ENCODE measurements at places on chromosomes 6 and 20.

DNA sequence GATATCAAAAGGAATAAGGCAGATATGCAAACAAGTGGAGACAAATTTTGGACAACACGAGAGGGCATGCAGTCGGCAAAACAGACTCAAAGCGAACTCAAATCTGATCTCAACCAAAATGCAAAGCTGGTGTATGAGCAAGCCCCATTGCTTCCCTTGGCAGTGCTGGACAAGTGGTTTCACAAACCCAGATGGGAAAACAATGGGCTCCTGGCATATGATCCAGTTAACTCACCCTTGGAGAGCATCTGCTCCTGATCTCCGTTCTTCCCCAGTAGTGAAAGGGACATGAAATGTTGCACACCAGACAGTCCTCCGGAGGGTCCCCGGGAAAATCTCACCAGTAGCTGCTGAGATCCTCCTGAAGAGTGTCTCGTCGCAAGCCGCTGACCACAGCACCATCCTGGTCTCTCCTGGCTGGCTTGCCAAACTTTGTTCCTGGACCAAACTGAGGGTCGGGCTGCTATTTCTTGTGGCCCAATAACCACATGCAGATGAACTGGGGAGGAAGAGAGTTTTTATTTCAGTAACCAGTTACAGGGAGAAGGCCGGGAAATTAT lies 84.3 kb upstream of the THBS2 start:
- peak; percentile 16 for DNase-seq

DNA sequence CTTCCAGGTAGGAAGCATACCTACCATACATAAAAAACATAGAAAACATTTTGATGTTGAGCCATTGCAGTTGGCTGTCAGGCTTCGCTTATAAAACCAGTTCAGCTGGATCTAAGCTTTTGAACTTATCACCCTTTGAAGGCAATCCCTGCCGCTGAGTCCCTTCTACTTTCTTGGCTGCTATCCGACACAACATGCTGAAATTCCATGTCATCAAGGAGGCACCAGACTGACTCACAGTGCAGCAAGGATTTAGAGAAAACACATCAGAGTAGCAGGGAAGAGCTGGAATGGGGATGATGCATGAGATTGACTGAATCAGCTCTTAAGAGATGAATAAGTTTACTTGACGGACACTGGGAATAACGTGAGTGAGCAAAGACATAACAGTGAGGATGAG lies 135.0 kb upstream of the MAN1A1 start:
- DNase-seq = no peak

DNA sequence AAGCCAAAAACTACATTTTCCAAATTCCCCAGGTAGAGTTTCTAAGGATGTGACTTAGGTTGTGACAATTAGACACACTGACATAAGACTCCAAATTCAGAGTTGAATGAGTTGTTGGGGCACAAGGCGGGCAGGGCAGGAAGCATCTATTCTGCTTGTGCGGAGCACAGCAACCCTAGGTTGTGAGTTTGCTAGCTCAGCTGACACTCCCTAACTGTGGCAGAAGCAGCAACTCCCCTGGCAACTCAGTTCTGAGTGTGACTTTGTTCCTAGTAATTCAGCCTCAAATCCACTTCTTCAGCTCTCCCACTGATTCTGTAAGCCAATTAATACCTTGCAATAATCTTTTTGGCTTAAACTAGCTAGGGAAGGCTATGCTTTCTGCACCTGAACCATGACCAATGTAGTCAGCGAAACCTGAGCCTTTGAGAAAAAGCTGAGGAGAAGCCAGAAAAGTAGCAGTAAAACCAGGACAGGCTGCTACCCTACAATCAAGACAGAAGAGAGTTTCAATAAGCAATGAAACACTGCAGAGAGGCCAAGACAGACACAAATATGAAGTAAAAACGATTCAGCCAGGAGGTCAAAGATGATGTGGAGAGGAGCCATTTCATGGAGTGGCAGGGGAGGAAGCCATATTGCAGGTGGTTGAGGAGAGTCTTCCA lies 30.0 kb upstream of the PAQR8 start:
- no peak for DNase-seq

DNA sequence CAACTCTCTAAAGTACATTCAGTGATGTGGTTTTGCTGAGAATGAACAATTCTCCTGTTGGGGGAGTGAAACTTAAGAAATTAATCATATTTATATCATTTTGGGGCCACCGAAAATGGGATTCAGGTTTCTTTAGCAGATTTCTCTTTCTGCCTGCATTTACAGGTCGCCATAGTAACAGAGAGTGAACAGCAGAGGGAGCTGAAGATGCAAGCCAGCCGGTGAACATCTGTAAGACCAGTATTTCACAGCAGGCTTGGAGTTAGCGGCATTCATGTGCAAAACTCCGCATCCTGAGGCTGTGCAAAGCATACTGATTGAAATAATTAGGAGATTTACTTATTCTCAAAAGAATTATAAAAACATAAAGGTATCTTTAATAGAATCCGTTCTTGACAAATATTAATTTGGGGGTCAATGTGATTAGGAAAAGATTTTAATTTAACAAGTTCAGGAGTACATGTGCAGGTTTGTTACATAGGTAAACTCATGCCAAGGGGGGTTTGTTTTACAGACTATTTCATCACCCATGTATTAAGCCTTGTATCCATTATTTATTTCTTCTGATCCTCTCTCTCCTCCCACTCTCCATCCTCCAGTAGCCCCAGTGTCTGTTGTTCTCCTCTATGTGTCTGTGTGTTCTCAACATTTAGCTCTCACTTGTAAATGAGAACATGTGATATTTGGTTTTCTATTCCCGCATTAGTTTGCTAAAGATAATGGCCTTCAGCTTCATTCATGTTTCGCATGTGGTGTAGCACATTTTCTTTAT lies 17.8 kb upstream of the HSF2 start:
- DNase-seq = peak; percentile 86

DNA sequence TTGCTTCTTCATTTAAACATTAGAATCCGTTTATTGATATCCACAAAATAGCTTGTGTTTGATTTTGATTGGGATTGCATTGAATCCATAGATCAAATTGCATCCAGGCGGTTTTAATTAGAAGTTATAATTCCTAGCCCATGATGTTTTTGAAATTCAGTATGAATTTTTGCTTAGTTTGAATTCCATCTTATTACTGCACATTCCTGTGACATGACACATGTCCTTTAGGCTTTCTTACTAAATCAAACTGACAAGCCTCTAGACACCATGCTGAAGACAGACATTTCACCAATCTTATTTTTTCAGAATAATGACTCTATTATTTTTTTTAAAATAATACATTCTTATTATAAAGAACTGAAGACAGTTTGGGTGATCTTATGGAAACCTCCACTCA lies 21.4 kb upstream of the PI16 start:
- no peak for DNase-seq

DNA sequence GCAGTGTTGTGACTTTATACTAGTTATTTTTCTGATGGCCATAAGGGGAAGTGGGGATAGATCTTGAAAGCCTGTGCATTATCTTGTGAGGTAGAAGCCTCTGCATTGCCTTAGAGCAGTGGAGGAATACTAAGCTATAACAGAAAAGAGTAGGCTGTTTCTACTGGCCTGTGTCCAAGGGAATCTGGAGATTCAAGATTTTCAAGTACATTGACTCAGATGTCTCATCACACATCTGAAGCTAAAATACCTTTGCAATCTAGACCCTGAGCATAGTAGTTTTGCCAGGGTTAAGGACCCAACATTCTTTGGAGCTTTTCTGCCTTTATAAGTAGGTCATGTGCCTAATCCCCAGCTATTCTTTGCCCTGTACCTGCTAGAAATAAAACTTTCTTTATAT lies 272.3 kb downstream of the TENT5A start:
- no peak for DNase-seq

DNA sequence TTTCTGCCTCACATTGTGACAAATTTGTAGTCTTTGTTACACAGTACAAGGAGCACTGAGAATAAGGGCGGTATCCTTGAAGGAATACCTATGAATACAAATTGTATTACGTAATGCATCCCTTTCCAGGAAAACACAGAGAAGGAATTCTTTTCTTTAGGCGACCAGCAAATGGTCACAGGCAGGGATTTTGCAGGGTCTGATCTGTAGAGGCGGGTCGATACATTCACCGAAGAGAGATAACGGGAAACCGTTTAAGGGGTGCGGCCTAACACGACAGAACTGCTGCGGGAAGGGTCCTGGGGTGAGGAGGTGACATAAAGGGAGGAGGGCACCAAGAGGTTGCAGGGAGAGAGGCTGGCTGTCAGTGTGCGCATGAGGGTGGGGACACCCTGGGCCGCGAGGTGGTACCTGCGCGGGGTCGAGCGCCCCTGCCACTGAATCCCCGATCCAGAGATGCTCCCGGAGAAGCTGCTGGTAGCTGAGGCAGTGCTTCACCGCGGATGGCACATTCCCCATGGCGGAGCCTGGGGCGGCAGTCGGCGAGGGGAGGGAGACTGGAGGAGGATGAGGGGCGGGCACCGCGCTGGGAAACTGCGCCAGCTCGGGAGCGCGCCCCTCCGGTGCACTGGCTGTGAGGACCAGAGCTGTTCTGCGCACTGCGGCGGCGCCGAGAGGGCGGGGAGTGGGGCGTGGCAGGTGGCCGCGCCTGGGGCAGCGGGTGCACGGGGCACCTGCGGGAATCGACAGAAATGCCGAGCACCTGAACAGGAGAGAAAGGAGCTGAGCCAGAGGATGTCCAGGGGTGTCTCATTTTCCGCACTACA lies at the start of gene HMGCLL1:
Gene HMGCLL1, minus strand, starts transcription at position 656 of the 827 bp plus-strand sequence. Its CDS starts 137 bp downstream, at position 519.
- peak; percentile 84 for DNase-seq

- DNase-seq = peak; percentile 27
Measured at GRCh38 chr6:110813338-110814101, 1.7 kb downstream of the CDK19 start.

- no peak for DNase-seq
Measured at GRCh38 chr20:59322081-59322480, 21.7 kb downstream of the EDN3 start.

DNA sequence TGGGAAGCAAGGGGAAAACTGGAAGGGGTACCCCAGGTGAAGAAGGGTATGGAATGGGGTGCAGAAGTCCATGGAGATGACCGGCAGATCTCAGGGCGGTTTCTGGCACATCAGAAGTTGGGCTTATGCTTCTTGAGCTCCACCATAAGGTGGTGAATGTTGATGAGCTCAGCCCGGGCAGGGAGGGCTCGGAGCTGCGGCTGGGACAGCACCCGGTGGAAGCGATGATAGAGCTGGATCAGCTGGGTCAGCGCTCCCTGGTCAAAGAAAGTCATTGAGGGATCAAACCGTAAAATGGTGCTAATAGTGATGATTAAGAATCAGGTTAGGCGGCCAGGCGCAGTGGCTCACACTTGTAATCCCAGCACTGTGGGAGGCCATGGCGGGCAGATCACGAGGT lies 20.9 kb downstream of the VPS52 start:
- DNase-seq = no peak

Measured in Ammon's horn (tissue), 1 donor.